Naive B cell (primary cell): ENCODE measurements at places on chromosomes 5 and 9.
A peak's percentile ranks its signal among the peaks of the same experiment; 100 is the strongest.

DNA sequence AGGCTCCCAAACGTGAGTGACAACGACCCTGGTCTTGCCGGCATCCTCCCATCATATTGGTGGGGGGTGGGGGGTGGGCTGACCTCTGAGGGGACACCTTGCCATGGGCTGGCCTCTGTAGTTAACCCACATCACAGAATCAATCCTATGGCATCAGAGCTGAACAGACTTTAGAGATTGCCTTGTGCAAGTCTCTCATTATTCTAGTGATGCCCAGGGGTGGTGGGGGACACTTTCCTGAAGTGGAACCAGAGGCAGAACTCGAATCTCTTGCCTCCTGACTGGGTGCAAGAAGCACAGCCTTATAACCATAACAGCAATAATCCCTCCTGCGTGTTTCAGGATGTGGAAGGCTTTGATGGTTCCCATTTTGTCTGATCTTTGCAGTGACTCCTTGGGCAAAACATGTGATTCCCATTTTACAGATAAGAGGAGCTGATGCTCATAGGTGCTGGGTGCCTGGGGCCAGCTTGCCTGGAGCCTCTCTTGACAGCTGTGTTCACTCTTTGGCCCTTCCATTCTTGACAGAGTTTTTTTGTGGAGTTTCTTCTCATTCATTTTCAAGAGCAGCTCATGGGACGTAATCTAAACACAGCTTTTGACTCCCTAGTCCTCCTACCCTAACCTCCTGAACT lies 18.6 kb upstream of the PITX1 start:
- no peak for DNase-seq

GRCh38 chr5:91101600-91102379 lies 281.3 kb downstream of the ARRDC3 start:
- peak; percentile 45 for DNase-seq

DNA sequence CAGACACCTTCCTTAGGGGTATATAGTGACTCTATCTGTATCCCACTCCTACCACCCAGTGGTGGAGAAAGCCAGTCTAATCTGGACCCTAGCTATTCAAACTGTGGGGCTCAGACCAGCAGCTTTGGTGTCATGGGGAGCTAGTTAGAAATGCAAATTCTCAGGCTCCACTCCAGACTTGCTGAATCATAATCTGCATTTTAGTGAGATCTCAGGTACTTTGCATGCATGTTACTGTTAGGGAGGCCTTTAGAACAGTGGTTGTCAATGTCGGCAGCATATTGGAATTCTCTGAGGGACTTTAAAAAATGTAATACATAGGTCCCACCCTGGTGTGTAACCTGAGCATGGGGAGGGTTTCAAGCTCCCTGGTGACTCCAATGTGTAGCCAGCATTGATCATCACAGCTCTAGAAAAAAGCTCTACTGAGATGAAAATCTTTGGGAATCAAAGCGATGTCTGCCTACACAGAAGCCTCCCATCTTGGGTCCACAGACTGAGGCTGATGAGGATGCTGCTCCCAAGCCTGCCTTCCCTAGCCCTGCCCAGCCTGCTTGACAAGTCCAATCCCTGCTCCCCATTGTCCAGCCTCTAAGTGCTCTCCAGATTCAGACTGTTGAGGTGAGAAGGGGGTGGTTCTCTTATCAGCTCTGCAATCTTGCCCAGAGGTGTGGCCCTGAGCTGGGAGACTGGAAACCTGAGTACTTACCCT lies 11.9 kb upstream of the GM2A start:
- no peak for DNase-seq

GRCh38 chr9:6441269-6441668 lies 28.3 kb downstream of the UHRF2 start:
- DNase-seq = no peak

DNA sequence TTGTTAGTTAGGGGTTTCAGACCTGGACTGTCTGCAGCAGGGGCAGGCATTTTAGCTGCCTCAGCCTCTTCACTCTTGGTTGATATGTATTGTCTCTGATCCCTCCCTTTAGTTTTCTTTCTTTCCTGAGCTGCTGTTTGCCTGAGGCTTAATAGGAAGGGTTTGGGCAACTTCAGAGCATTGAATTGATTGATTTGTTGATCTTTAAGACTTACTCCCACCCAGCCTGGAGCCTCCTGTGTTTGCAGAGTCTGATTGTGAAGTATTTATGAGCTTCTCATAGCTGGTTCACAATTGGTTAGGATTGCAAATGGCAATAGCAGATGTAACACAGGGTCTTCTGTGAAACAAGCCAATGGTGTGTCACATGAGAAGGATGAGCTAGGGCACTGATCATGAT lies 671.8 kb upstream of the SEMA6A start:
- no peak for DNase-seq
